ENCODE measurements at places on chromosomes 4 and X.

- no peak for DNase-seq
Observed at GRCh38 chr4:148171596-148171995, 270.6 kb downstream of the NR3C2 start.

DNA sequence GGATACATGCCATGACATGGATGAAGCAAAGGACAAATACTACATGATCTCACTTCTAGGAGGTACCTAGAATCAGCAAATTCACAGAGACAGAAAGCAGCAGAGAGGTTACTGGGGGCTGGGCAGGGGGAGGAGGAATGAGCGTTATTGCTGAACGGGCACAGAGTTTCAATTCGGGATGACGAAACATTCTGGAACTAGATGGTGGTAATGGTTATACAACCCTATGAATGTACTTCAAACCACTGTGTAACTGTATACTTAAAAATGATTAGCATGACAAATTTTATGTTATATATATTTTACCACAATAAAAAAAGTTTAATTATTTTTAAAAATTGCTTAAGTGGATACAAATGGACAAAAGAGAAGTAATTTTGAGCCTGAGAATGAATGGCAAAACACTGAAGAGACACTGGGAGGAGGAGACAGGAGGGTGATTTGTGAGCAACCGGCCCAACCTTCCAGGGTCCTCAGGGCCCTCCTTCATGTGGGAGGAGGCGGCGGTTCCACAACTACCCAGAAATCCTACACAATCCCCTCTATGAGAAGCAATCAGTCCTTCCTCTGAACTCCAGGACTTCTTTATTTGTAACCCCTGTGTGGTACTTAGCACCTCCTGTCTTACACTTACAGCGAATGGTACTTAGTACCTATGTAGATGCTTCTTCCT is 14.1 kb downstream of the ACSL1 start:
- DNase-seq, result no peak

GRCh38 chrX:17697191-17697590 is 40.1 kb upstream of the SCML1 start:
- no peak for DNase-seq

DNA sequence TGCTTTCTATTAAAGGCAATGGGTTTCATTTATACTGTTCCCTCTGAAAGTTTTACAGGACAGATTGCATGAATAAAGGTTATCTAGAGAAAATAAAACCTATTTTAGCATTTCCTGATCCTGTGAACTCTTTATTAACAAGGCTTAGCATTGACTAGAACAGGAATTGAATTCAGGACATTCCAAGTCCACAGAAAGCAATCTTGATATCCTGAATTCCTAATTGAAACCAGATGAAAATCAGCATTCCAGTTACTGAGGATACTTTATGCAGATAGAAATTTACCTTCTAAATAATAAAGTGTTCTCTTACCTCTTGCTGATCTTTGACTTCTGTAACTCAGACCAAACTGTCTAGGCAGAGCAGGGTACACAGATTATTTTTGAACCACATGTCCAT is 151.4 kb downstream of the ZNF518B start:
- no peak for DNase-seq

DNA sequence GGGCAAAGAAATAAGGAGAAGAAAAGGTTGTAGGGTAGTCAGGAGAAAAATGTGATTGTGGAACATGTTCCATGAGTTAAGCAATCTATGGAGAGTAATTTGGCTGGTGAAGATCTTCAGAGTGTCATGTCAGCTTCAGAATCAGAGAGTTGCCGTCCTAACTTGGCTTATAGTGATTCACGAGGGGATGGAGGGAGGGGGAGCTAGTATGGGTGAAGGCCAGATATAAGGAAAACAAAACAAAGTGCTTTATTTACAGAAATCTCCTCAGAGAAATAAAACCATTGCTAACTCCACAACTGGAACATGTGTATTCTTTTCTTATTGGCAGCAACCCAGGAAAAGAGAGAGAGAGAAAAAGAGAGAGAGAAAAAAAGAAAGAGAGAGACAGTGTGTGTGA is 256.5 kb upstream of the NRK start:
- DNase-seq, result no peak

GRCh38 chr4:123471655-123472369 is 75.2 kb downstream of the SPRY1 start:
- DNase-seq, result no peak

DNA sequence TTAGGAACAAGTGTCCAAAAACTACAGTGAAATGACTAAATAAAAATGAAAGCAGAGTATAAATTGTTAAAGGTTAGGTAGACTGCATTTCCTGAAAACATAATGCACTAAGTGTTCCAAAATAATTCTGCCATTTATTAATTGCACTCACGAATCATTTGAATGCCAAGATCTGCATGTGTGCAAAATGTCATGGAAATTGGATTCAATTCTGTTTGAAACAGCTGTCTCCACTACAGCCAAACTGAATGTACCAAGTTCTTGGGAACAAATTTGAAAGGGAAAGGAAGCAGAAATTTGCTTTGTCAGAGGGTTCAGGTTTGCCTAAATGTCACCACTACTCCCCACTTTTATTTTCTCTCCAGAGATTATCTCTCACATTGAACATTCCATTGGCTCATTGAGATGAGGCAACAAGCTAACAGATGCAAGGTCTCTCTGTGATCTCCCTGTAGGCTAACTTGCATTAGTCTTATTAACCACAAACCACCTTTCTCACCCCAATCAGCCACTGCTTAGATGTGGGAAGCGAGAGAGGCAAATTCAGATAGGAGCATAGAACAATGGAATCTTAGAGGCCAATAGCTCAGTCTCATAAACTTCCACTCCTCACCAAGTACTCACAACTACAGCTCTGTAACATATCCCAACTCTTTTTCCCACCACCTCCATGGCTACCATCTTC is 226.6 kb downstream of the KDR start:
- DNase-seq, result no peak

GRCh38 chrX:137565921-137566745 is at the start of gene ZIC3:
Gene ZIC3 (plus strand): TSS chrX:137566127. CDS start chrX:137566692, 565 bp downstream.
- DNase-seq, result peak; percentile 79

GRCh38 chrX:121975671-121976070 is 928.3 kb downstream of the GLUD2 start:
- DNase-seq, result no peak

DNA sequence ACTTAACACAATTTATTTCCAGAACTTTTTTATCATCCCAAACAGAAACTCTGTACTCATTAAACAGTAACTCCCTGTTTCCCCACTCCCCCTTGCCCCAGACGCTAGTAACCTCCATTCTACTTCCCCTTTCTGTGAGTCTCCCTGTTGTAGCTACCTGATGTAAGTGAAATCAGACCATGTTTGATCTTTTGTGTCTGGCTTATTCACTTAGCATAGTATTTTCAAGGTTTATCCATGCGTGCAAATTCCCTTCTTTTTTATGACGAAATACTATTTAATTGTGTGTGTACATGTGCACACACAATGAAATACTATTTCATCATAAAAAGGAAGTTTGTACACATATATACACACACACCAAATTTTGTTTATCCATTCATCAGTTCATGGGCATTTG is 5.2 kb downstream of the PKD2 start:
- no peak for DNase-seq

DNA sequence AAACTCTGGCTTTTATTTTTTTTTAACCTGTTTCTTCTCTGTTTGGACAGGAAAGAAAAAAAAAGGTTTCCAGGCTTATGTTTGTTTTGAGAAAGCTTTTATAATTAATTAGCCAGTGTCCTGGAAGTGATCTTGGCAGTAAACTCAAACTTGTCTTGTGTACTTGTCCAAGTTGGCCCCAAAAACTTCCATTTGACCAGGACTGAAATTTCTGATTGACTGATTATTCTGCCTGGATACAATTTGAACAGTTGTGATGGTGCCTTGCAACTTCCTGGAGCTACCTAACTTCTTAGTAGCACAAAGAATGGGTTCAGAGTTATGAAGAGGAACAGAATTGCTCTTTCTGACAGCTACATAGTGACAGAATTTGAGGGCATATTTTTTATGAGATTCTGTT is 62.0 kb downstream of the SLC4A4 start:
- DNase-seq, result no peak

GRCh38 chr4:56220261-56220660 is 167.0 kb downstream of the AASDH start:
- no peak for DNase-seq

DNA sequence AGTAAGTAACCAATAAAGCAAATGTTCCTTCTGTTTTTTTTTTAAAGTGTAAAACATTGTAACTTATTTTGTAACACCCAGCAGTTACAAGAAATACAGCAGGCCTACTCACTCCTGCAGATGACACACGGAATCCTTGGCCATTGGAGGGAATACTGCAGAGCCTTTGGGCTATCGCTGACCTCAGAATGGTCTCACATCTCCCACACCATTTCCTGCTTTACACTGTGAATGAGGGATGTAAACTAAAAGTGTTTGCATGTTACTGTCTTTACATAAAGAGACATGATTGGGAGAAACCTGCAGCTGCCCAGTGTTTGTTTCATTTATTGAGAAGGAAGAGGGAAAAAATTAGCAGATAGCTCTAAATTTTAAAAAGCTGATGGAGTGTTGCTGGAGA is 64.1 kb downstream of the USP46 start:
- no peak for DNase-seq
